Aorta (tissue), 5 donors: ENCODE measurements at places on chromosomes 16 and 17. TPM values are rescaled to one million over a fixed set of nuclear protein-coding genes. Genes with fewer than 3 reads are reported as not detected.

- DNase-seq: no peak
Observed at GRCh38 chr17:21532763-21533385, 156.7 kb downstream of the KCNJ12 start.

DNA sequence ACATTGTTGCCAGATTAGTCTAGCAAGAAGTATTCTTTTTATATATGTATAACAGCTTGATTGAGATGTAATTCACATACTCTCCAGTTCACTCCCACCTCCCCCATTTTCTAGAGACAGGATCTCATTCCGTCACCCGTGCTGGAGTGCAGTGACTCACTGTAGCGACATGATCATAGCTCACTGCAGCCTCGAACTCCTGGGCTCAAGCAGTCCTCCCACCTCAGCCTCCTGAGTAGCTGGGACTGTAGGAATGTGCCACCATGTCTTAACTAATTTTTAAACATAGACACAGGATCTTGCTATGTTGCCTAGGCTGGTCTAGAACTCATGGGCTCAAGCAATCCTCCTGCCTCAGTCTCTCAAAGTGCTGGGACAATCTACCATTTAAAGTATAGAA, 3.3 kb upstream of the RSAD1 start:
- DNase-seq: no peak

DNA sequence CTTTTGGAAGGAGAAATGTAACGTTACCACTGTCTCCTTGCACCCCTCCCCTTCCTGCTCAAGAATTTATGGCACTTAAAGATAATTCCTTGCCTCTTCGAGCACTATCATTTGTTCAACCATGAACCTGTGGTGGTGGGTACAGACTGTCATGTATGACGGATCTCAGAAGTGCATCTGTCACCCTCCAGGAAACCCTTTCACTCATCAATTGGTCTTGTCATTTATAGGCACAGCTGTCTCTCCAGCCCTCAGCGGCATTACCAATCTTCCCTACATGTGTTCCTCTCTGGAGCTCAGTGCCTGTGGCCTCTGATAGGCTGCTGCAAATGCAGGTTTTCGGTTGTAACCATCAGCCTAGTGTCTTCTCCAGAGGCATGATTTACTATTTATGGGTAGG, 15.0 kb downstream of the CNTNAP4 start:
- no peak for DNase-seq

GRCh38 chr16:71514476-71514875, 11.8 kb upstream of the CHST4 start:
- DNase-seq: no peak

- peak; percentile 97 for DNase-seq
Observed at GRCh38 chr17:36544307-36545076, at the start of gene GGNBP2. TSS of gene GGNBP2 (plus strand) at chr17:36544919. CDS start at chr17:36545725, 806 bp downstream.

DNA sequence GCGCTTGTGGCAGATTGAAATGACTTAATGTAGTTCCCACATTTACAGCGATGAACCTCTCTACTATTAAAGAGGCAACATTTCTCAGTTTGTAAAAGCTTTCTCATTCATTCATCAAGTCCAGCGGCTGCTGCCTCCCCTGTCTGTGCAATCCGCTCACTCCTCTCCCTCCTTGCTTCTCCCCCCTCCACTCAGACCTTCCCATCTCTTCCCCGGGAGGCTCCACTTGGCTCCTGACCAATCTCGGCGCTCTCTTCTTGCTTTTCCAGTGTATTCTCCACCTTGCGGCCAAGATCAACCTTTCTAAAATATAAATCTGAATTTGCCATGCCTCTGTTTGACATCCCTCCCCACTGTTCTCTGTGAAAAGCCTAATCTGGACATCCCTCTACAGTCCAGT, 117.5 kb downstream of the ASIC2 start:
- no peak for DNase-seq

CDH5 gene
- 97.5 TPM for total RNA-seq

PAM16 gene
- 25.5 TPM for total RNA-seq
